ENCODE measurements at places on chromosomes 4 and X.

DNA sequence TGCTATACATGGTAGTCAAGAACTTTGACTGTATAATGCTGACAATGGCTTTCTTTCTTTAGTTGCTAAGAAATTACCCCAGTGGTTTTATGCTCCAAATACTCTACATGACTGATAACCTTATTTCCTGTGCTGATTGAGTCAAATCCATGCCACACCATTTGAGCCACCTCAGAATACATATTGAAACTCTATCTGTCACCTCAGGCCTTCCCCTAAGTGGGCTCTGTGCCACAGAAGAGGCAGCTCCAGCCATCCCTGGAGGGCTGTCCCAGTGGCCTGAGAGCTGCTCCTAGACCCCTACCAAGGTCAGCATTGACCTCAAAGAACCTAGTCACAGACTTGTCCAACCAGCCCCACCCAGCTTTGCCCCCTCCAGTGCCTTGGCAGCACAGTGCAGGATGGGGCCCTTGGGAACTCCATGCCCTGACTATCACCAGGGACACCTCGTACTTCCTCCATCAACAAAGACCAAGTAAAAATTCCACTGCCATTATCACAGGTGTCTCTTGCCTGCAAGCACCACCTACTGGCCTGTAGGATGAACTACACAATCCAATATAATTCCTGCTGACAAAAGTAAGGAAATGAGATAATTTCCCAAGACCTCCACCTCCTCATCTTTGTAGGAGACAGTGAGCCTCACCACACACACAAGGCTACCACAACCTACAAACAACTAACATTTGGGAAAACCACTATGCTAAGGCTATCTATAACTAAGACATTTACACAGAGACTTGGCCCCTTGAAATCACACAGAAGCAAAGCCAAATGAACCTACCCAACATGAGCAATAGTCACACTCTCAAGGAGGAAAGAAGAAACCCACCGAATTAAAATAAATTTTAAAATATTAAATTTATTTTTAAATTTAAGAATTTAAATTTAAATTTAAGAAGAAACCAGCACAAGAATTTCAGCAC lies 239.9 kb downstream of the NKX6-1 start:
- no peak for DNase-seq

- DNase-seq = no peak
Observed at GRCh38 chr4:140748171-140748570, 8.0 kb downstream of the TBC1D9 start.

DNA sequence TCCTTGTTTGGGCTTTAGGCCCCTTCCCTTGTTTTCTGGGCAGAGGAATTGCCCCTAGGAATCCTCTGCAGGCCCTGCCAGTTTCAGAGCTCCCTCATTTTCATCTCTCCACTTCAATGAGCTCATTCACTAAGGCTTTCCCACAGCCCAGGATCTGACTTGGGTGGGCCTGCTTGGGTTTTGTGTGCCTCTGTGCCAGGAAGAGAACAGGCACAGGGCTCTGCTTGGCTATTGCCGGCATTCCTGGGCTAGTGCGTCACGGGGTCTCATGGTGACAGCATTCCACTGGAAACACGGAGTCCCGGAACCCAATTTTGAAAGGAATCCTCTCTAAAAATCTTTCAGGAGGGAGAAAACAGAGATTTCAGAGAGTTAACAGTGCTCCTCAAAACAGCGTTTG lies 150.5 kb downstream of the VCX3A start:
- DNase-seq = no peak

GRCh38 chr4:65535113-65535512 lies 135.2 kb downstream of the EPHA5 start:
- no peak for DNase-seq

Measured in stimulated activated CD8-positive, alpha-beta memory T cell treated with anti-CD3 and anti-CD28 coated beads, Interleukin-7, amount 100 ng/mL, for 1 hour (primary cell).